ENCODE measurements at places on chromosomes 1 and 21. TPM values are rescaled to one million over a fixed set of nuclear protein-coding genes. Genes with fewer than 3 reads are reported as not detected.

DNA sequence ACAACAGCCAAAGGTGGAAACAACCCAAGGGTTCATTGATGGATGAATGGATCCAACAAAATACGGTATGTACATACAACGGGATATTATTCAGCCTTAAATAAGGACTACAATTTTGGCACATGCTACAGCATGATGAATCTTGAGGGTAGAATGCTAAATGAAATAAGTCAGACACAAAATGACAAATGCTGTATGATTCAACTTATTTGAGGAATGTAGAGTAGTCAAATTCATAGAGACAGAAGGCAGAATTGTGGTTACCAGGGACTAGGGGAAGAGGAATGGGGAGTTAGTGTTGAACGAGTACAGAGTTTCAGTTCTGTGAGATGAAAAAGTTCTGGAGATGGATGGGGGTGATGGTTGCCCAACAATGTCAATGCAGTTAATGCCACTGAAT, 118.0 kb upstream of the PAXBP1 start:
- no peak for DNase-seq
- no peaks in the 10 kb centered on the region for H3K36me3 ChIP-seq
- peaks cover 2% of the 10 kb centered on the region for H3K27me3 ChIP-seq

- no peak overlapping the region for H3K4me3 ChIP-seq
- no peaks in the 10 kb centered on the region for H3K36me3 ChIP-seq
- no peak for DNase-seq
- no peaks in the 10 kb centered on the region for H3K4me1 ChIP-seq
- H3K27ac ChIP-seq = no peak overlapping the region
Observed at GRCh38 chr1:179773264-179773663, 30.2 kb downstream of the FAM163A start.

DNA sequence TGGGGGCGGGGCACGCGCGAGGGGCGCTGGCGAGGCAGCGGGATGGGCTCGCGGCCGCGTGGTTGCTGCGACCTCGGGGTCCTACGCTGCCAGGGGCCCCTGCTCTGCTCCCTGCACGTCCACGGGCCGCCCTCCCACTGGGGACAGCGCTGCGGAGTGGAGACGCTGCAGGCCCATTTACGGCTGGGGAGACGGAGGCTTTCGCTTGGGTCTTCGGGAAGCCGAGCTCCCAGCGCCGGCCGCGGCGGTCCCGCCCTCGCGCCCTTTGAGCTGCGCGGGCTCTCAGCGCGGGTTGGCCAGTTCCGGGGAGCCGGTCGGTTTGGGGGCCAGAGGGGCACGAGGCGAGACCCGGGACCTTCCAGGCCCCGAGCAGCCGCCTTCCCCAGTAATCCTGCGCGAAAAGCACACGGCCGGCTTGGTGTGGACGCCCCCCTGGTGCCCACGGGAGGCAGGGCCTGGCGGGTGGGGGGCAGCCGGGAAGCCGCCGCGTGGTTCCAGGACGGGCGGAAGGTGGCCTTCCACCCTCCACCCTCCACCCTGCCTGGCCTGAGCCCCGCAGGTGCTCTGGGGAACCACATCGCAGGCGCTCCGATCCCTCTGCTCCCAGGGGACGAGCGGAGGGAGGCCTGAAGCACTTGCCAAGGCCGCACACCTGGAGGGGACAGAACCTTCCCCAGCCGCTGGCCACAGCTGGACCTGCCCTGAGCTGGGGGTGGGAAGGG, 570 bp upstream of the PEX10 start:
- H3K36me3 ChIP-seq = no peaks in the 10 kb centered on the region
- H3K27me3 ChIP-seq = no peaks in the 10 kb centered on the region
- peak overlapping the region; percentile 64 for H3K27ac ChIP-seq

Gene PTPN14
- 1.3 TPM for total RNA-seq

GRCh38 chr1:43693371-43693770, 14.0 kb upstream of the ST3GAL3 start:
- H3K4me3 ChIP-seq = no peak overlapping the region
- H3K27ac ChIP-seq = no peak overlapping the region
- DNase-seq = no peak
- peaks cover 99% of the 10 kb centered on the region for H3K36me3 ChIP-seq
- H3K27me3 ChIP-seq = no peaks in the 10 kb centered on the region
- no peaks in the 10 kb centered on the region for H3K4me1 ChIP-seq

DNA sequence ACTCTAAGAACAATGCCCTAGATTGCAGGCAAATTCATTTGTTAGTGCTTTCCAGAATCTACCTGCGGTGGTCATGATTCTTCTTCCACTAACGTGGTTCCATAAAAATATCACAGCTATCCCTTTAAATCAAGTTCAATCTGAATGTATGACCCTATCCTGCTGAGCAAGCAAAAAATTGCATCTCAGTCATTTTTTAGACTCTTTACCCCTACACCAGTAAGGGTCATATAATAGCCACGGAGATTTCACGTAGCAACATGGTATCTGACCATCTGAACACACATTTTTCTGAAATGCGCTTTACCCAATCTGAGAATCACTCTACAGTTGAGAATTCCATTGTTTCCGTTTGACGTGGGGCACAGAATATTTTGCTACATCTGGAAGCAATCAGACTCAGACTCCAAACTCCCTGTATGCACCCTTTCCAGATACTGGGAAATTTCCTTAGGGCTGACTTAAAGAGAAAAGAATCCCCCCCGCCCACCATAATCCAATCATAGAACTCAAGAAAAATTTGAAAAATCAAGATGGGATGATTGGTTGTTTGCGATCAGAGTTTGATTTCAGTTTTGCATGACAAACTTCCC, 699.2 kb upstream of the ZP4 start:
- H3K36me3 ChIP-seq = no peaks in the 10 kb centered on the region
- DNase-seq = no peak
- H3K27ac ChIP-seq = no peak overlapping the region

Data from thymus (tissue), 14 donors.